Stimulated activated CD8-positive, alpha-beta memory T cell treated with anti-CD3 and anti-CD28 coated beads, Interleukin-15, amount 100 ng/mL, for 1 hour (primary cell): ENCODE measurements at places on chromosomes 12 and 14.

- DNase-seq, result no peak
These were observed 447.2 kb downstream of the SNAPC1 start for GRCh38 chr14:62209287-62209899.

- DNase-seq, result no peak
These were observed 20.5 kb downstream of the DEGS2 start for GRCh38 chr14:100138955-100139354.

GRCh38 chr14:95215094-95215725 lies 57.9 kb upstream of the DICER1 start:
- DNase-seq, result no peak

- no peak for DNase-seq
These were observed 249.7 kb downstream of the SPTSSA start for GRCh38 chr14:34212172-34212929.

DNA sequence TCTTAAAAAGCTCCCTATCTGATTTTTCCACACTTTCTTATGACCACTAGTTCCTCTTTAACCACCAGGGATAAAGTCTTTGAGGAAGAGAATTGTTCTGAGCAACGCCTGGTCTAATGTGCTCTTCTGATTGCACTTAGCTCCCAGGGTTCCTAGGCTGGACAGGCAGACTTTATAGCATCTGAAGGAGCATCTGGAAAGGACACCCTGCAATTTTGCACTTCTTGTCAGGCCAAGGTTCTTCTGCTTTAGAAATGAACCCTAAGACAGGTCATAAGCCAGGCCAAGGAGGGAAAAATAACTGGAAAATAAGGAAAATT lies 126.3 kb downstream of the KTN1 start:
- DNase-seq, result no peak

GRCh38 chr12:32120419-32120818 lies 13.8 kb downstream of the BICD1 start:
- no peak for DNase-seq

- DNase-seq, result no peak
These were observed 153.7 kb upstream of the IGF1 start for GRCh38 chr12:102633981-102634605.

DNA sequence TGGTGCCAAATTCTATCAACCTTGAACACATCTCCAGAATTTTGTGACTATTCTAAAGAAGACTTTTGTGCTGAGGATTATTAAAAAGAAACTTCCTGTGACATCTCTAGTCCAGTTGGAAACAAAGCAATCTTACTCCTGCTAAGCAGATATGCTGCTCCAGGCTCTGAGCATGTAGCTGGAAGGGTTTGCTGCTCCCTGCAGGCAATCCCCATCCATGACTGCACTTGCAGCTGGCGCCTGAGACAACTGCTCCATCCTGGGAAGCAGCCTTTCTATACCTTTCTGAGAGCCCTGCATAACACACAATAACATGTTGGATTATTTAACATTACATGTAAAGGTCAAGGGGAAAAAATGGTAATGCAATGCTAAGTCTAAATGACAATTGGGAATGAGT lies 105.1 kb downstream of the NDUFA12 start:
- no peak for DNase-seq

- no peak for DNase-seq
These were observed 6.7 kb downstream of the KRT81 start for GRCh38 chr12:52284562-52285171.

DNA sequence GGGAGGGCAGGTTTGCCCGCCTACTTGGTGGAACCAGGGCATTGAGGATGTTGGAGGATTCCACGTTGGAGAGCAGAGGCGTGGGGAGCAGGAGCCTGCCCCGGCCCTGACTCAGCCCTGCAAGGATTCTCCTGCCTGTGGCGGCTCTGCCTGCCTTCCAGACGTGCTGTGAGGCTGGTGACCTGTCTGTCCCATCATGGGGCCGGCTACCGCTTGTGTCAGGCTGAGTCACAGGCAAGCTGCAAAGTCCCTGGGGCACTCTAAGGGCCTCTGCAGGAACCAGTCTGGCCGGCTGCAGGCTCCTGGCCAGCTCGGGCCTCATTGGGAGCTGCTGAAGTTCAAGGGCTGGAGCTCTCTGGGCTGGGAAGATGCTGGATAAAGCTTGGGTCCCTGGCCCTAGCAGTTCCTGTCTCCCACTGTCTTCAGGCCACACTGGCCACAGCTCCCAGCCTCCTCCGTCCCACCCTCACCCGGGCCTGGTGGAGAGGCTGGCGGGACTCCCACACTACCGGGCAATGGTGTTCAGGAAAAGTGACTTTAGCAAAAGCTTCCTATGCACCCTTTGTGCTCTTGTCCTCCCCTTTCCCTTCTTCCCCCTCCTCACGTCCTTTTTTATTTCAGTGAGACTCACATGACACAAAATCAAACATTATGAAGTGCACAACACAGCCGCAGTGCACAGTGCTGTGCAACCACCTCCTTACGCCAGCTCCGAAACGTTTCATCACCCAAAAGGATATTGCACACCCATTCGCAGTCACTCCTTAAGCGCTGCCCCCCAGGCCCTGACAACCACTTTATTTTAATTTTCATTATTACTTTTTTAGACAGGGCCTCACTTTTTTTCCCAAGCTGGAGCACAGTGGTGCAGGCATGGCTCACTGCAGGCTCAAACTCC lies 22.0 kb upstream of the ULK1 start:
- DNase-seq, result no peak

GRCh38 chr12:97757481-97758193 lies 295.0 kb downstream of the RMST start:
- no peak for DNase-seq

DNA sequence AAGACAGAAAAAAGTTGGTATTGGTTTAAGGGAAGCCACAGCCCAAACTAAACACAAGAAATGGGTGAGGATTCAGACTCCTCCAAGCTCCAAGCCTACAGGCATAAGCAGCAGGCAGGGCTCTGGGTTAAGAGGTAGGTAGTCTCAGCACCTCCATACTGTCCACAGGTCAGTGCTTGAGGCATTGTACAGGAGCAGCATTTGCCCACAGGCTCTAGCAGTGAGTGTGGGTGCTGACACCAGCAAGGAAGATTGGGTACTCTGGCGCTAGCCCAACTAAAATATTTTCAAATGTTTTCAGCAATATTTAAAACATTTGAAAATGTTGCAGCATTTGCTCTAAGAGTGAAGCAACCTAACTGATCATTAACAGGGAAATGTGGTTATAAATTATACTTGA lies 33.1 kb downstream of the FERMT2 start:
- no peak for DNase-seq

GRCh38 chr14:105303949-105304348 lies 3.1 kb upstream of the BRF1 start:
- DNase-seq, result no peak

DNA sequence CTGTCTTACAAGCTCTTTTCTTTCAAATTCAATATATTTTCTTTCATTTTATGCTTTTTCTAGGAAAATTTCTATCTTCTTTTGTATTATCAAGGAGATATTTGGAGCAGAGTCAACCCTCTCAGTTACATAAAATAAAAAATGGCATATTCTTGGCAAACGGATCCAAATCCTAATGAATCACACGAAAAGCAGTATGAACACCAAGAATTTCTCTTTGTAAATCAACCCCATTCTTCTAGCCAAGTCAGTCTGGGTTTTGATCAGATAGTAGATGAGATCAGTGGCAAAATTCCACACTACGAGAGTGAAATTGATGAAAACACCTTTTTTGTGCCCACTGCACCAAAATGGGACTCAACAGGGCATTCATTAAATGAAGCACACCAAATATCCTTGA lies 20.6 kb downstream of the PIK3C2G start:
- DNase-seq, result no peak

GRCh38 chr14:78709795-78710557 lies 539.8 kb downstream of the NRXN3 start:
- no peak for DNase-seq

GRCh38 chr14:104284636-104285507 lies 146.5 kb downstream of the KIF26A start:
- no peak for DNase-seq

- no peak for DNase-seq
These were observed 94.0 kb downstream of the SRRM4 start for GRCh38 chr12:119075222-119075787.

DNA sequence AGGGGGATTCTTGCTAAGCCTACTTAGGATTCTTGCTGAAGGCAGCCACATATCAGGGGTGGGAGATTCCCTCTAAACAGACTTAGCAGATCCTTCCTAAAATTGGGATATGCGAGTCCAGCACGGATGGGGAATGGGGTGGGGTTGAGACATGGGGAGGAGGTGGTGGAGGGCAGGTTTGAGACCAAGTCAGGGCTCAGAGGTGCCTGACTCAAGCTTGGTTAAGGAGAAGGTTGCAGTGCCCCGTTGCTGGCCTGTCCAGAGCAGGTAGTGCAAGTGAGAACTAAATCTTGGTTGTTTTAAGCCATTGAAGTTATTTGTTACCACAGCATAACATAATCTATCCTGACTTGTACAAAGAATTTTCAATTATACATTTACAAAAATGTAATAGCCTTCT lies 359.7 kb downstream of the AACS start:
- no peak for DNase-seq

DNA sequence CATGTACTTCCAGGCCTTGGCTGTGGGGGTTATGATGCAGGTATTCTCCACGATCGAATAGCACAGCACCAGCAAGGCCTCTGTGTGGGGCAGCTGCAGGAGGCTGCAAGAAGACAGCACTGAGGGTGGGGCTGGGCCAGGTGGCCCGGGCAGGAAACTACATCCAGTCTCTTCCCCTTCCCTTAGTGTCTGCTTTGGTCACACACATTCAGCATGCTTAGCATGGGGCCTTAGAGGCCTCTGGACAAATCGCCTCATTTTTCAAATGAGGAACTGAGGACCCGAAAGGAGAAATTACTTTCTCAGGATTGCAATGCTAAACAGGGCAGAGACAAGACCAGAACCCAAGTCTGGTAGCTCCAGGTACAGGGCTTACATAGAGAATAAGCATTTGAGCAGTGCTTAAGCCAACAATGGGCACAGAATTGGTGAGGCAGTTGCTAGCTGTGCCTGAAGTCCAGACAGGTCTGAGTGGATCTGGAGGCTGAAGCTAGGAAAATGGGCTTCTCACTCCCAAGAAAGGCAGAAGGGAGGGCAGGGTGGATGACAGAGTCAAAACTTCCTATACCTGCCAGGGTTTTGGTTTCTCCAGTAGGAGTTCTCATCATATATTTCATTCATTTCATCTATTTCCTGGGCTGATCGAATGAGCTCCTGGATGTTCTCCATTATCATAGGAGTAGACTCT lies 3.5 kb downstream of the ACRBP start:
- no peak for DNase-seq

- DNase-seq, result no peak
These were observed 34.1 kb upstream of the TUBA1C start for GRCh38 chr12:49230805-49231194.

GRCh38 chr12:57549203-57549908 lies 488 bp upstream of the KIF5A start:
- no peak for DNase-seq

- DNase-seq, result no peak
These were observed 47.9 kb downstream of the GALC start for GRCh38 chr14:87944987-87945604.

DNA sequence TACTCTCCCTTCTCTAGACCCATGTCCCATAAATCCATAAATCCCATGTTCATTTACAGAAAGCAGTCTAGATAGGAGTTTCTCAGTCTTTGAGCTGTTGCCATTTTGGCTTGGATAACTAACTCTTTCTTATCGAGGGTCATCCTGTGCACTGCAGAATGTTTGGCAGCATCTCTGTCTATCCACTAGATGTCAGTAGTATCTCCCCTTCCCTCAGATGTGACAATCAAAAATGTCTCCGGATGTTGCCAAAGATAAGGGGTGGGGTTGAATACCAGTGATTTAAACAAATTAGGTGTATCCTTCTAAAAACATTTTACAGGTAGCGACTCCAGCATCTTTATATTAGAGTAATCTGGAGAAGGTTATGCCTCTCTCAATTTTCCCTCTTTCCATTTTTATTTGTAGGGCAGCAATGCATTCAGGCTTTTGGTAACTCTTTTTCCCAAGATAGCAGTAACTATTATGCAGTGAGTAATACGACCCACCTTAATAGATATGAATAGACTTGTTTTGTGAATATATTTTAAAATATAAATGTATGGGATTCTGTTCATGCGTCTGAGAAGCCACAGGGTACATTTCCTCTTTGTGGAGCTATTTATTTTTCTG lies 100.7 kb downstream of the LRRK2 start:
- DNase-seq, result no peak

GRCh38 chr14:42277840-42278239 lies 671.2 kb downstream of the LRFN5 start:
- no peak for DNase-seq

DNA sequence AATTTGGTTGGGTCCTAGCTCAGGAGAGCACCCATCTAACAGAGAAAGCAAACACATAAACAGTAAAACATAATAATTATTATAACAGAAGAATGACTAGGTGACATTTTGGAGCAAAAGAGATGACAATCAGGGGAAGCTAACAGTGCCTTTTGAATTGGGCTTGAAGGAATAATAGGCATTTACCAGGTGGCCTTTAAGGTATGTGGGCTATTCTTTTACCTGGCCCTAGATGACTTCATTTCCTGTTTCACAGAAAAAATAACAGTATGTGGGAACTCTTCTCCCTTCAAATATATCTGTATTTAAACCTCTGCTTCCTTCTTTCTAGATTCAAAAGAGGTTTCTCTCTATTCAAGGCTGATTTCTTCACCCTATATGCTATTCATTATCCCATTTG lies 3.8 kb downstream of the IRAK4 start:
- DNase-seq, result no peak

GRCh38 chr14:62655166-62655565 lies 390.1 kb downstream of the KCNH5 start:
- DNase-seq, result no peak

DNA sequence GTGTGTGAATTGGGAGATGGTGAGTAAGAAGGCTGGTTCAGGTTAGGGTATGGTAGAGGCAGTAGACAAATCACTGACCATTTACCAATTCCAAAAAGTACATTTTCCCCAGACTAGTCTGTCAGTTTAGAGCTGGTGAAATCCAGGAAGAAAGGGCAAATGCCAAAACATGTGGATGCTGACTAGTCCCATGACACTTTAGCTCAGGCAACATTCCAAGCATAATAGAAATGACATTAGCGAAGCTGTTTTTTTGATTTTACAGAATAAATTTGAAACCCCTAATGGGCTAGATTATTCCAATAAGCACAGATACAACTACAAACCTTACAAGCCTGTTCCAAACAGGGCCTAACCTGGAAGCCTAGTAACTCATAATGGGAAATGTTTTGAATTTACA lies 884.2 kb downstream of the FLRT2 start:
- DNase-seq, result no peak

GRCh38 chr12:53098354-53098981 lies 1.0 kb downstream of the IGFBP6 start:
- no peak for DNase-seq

DNA sequence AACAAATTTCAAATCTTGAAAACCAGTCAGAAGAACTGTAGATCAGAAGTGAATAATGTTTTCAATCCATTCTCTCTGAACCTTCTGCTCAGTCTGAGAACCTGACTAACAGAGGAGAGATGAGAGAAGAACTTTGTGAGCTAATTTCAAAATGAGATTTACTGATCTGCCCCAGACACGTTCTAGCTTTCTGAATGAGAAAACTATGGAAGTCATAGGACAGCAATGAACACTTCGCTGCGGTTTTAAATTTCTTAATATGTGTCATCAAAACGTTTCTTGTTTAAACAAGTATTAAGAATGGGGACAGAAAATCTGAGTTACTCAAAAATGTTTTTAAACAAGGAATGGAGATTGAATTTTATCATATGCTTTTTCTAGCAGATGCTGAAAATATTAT lies 66.6 kb upstream of the FAR2 start:
- DNase-seq, result no peak
